GM19239 (cell line): ENCODE measurements at places on chromosomes 3 and 15.

GRCh38 chr15:50883903-50884302, 24.6 kb upstream of the AP4E1 start:
- no peak for DNase-seq

GRCh38 chr15:94231723-94232468, 535 bp downstream of the MCTP2 start:
- DNase-seq = no peak

DNA sequence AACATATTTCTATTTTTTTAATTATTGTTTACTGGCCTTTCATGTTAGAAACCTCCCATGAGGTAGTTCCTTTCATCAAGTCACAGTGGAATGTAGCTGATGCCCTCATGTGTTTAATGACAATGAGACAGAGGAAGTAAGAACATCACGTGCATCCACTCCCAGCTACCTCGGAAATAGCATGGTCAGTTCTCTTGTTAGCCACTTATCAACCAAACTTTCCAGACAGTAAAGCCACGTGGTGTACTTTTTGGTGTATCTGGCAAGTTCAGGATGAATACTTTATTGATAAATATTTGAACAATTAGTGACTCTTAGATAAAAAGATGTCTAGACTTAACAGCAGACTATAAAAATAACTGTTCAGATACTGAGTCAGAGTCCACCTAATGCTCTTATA, 781.7 kb downstream of the MECOM start:
- DNase-seq = no peak

- DNase-seq = no peak
Observed at GRCh38 chr15:95680728-95681127, 649.8 kb upstream of the NR2F2 start.

- no peak for DNase-seq
Observed at GRCh38 chr3:63559884-63560283, 92.6 kb upstream of the SNTN start.

GRCh38 chr3:17195192-17195611, 310.4 kb downstream of the PLCL2 start:
- DNase-seq = peak; percentile 28

DNA sequence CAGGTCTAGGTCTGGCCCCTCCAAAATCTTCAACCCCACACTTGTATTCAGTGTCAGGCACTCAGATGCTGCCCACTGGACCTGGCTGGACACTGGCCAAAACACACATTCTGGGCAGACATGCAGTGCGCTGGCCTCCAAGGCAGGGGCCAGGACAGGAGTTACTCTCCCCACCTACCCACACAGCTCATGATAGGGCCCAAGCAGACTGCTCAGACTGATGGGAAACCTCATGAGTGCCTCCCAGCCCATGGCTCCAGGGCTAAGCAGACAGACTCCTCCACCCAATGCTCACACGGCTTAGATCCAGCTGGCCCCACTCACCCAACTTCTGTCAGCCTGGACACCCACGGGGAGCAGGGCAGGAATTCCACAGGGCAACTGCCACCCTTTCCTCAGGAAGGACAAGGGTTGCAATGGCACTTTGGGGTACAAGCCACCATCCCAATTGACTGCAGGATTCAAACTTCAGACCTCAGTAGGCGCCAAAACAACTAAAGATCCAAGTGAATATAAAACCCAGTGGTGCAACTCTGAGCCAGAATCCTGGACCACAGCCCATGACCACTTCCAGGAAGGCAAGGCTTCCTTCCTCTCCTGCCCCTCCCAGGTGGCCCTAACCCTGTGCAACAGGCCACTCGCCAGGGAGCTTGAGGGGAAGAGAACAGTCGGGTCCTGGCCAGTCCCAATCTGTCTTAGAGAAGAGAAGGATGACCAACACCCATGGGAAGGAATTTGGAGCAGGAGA, 1.4 kb downstream of the LTF start:
- no peak for DNase-seq

DNA sequence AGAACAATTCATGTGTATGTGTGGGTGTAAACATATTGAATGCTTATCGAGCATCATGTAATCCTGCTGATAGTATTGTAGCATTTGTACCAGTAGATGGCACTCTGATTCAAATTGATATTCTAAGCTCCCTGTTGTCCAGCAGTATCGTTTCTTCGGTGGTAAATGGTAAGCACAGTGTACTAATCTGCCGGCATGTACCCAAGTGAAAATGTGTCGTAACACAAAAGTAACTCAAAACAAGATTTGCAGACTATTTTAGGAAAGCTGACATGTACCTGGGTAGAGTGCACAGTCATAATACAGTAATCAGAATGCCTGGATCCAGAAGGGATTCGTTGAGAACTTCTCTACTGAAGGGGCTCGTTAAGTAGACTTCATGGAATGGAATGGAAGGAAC, 31.7 kb upstream of the MNS1 start:
- peak; percentile 22 for DNase-seq

DNA sequence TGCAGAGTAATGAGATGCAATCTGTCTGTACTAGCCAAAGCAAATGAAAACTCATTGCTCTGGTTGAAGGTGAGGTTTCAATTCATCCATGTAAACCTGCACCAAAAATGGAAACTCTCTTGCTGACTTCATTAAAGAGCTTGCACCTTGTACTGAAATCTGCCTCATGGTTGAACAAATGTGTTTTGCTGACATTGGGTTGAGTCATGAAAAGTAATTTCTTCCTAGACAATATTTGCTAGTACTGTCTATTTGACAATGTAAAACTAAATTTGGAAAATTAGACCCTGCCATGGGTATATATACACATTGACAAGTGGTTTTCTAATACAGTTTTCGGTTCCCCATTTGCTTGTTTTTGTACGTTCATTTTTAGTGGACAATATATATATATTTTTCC, 33.3 kb downstream of the RYR3 start:
- DNase-seq = no peak

DNA sequence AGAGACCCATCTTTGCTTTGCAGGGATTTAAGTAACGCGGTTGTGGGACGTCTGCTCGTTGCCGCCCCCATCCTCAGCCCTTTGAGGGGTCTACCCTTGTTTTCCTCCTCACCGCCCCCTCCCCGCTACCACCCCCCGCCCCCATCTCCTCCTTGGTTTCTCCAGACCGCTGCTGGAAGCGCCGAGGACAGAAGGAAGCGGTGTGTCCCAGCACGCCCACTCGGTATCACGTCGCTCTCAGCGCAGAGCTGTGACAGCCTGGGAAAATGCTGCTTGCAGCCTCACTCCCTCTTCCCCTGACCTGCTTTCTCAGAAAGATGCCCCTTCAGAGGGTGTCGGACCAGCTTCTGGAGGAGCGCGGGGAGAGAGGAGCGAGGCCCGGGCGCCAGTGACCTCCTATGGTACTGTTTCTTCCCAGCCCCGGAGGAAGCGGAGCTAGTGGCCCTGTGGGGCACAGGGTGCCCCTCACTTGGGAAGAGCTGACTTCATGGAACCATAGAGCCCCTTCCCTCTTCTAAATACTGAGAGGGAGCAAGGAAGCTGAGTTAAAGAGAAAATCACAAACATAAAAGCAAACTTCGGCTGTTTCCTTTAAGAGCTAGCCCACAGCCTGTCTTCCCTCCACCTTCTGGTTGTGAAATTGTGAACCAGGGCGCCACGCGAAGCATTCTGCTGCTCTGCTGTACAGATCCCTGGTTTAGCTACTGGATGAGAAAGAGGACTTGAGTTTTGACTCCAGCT, 698 bp downstream of the IL1RAP start:
- DNase-seq = peak; percentile 1

GRCh38 chr15:69126054-69126469, 34.4 kb upstream of the GLCE start:
- DNase-seq = no peak

GRCh38 chr3:46516521-46516920, 18.7 kb downstream of the RTP3 start:
- DNase-seq = no peak

DNA sequence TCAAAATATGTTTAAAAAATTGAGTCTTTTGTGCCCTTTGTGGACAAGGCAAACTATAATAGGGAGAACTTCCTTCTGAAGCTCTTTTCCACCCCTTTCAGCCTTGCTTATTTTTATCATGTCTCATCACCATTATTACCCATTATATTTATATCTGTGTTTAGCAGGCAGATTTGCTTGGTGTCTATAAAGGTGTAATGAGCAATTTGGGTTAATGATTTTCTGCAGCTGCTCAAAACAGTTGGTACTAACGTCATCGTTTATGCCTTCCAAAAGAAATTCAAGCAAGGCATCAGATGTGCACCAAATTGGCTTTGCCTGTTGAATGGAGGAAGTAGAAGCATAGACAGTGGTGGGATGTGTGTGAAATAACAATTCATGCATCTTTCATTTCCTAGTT, 483.7 kb upstream of the SGO1 start:
- no peak for DNase-seq

GRCh38 chr3:190175490-190175889, 54.8 kb upstream of the P3H2 start:
- no peak for DNase-seq

GRCh38 chr3:52181543-52181942, 16.4 kb upstream of the ALAS1 start:
- DNase-seq = no peak

DNA sequence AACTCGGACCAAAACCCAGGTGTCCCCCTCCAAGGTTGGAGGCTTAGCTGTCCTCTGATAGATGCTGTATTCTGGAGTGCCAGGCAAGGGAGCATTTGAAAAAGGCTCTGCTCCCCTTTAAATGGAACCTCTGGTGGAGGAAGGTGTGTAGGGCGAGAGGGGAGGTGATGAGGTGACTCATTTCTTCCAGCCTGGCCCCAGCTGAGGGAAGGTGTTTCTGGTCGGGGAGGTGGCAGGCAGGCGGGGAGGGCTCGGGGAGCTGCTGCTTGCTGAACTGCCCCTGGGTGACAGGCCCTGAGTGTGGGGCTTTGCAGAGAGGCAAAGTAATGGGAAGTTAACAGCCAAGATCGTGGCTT, 18.8 kb downstream of the PSTPIP1 start:
- peak; percentile 72 for DNase-seq

DNA sequence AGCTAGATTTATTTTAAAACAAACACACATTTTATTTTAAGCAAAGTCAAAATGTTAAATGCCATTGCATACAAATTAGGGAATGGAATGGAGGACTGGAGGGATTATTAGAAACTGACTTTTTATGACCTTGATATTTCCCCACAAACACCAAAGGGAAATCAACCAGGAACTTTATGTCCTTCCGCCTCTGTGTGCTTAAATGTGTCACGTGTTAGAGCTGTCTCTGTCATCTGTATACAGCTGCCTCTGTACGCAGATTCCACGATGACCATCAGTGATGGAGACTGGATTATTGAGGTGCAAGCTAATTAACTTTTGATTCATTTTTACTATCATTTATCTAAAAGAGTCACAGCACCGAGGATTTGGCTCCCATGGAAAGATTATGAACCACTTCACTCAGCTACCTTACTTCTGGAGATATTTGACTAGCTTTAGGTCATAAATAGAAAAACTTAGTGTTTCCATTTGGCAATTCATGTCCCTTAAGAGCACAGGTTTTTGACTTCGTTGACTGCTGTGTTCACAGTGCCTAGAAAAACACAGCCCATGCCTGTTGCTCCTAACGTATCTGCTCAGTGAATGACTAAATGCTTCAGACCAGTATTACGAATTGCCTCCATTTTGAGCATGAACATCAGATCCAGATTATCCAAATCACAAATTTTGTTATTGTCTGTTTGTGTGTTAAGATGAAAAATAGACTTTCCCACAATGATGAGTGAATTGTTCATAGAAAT, 1048.1 kb downstream of the MCTP2 start:
- no peak for DNase-seq

DNA sequence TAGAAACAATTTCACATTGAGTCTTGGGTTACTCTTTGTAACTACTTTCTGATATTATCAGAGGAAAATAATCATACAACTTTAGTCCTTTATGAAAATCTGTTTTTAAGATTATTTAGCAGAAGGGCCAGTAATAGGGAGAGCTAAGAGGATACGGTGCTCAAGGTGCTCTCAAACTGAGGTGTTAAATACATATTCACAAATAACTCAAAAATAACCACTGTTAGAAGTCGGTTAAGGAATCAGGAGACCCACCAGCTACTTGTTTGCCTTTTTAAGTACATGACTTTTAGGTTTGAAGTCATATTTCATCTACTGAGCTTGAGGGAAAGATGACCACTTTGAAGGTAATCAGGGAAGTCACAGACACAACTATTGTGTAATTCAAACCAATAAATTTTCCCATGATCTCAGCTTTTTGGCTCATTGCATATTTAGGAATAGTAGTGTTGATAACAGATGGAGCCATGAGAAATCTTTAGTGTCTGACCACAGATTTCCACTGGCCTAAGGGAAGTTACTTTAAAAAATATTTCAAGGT, 1.4 kb upstream of the RSRC1 start:
- DNase-seq = no peak

DNA sequence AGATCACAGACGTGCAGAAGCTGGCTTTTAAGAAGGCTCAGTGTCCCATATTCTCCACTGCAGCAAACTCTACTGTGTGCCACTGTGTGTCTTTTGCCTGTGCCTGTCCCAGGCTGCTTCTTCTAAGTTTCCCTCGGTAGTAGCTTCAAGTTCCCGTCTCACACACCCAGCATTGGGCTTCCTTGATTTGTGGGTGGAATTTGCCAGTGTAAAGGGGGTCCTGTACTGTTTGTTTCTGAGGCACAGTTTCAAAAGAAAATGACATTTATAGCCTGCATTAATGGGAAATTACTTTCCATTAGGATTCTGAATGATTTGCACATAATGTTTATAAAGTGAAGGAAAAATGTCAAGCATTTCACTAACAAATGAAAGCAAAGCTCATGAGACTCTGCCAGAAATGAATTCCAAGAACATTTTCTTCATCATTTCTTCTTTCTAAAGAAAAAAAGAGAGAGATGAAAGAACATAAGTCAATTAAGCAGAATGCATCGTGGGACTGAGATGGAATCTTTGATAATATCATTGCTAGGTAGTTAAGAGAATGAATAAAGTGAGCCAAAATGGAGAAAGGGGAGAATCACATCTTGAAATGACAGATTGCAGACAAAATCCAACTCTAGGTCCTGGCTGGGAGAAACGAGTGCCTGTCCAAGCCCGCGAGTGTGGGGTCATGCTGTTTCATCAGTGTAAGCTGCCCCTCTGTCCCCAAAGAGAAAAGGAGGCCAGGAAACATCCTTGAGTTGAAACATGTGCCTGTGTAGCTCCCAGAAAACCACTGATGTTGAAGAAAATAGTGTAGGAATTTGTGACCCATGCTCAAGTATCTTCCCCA, 48.6 kb upstream of the ADAMTSL3 start:
- no peak for DNase-seq

DNA sequence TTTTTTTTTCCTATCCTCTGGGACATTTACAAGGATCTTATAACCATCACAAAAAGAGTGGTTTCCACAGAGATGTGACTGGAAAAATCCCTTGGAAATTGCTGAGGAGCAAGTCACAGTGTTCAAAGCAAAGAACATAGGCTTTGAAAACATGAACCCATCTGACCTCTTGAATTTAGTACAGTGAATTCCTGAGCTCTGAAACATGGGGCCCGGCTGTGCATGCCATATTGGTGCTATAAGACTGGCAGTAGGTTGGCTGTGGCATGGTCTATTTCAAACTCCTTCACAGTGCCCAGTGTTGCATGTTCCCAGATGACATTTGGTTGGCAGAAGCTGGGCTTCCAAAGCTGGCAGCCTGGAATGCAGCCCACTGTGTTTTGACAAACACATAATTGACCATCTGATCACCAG, 202.2 kb downstream of the TIGIT start:
- no peak for DNase-seq

- no peak for DNase-seq
Observed at GRCh38 chr3:45943207-45943846, at the start of gene CXCR6. Gene CXCR6, plus strand, starts transcription at chr3:45943464. Its CDS starts 3,018 bp downstream, at chr3:45946482.

- no peak for DNase-seq
Observed at GRCh38 chr3:143897576-143898295, 49.5 kb upstream of the SLC9A9 start.

GRCh38 chr3:188099907-188100306, 54.0 kb upstream of the LPP start:
- no peak for DNase-seq

GRCh38 chr15:48555241-48555881, 90.1 kb downstream of the FBN1 start:
- DNase-seq = no peak
